ENCODE measurements at places on chromosomes 11 and 22.

DNA sequence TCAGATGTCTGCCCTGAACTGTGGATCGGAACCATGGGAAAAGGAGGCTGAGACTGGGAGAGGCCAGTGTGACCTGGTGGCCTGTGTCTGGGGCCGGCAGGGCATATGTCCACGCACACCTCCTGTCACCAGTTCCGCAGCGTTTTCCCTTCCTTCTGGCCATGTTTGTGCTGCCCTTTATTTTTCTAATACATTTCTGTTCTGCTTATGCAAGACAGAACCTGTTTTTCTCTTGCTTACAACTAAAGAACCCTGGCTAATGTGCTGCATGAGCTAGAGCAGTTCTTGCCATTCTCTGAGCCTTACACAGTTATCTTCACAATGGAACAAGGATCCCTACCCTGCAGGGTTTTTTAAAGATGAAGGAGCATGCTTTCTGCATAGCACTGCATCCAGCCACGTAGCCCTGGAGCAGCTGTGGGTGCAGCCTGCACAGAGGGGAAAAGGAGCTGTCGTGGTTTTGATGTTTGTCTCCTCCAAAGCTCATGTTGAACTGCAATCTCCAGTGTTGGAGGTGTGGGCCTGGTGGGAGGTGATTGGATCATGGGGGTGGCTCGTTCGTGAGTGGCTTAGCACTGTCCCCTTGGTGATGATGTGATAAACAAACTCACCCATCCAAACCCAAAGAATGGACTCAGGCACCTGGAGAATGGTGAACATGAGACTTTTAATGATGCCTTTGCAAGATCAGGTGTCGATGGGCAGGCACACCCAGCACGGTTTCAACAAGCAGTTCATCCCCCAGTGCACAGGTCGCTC lies 84.8 kb upstream of the SHANK2 start:
- DNase-seq = no peak

DNA sequence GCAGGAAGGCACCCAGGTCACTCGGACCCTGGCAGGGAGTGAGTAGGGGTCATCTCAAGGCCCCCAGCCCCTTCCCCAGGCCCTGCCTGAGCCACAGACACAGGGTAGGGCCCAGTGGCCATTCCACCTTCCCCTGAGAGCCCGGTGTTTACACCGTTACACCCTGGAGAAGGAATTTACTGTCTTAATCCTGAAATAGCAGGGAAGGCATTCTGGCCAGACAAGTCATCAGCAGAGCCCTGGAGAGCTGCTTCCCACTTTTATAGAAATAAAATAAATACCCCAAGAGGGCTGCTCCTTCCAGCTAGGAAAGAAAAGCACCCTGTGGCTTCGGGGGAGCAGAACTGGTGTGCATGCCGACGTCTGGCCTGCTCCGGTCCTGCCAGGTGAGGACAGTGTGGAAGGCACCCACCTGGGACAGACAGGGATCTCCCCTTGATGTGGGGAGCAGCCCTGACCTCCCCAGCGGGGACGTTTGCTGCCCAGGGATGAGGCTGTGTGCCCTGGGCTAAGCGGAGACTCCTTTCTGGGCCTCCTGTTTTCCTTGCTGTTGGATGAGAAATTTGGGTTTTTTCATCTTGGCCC lies 180.0 kb downstream of the MN1 start:
- no peak for DNase-seq

GRCh38 chr11:102114032-102114431 lies 3.8 kb downstream of the YAP1 start:
- DNase-seq = no peak

DNA sequence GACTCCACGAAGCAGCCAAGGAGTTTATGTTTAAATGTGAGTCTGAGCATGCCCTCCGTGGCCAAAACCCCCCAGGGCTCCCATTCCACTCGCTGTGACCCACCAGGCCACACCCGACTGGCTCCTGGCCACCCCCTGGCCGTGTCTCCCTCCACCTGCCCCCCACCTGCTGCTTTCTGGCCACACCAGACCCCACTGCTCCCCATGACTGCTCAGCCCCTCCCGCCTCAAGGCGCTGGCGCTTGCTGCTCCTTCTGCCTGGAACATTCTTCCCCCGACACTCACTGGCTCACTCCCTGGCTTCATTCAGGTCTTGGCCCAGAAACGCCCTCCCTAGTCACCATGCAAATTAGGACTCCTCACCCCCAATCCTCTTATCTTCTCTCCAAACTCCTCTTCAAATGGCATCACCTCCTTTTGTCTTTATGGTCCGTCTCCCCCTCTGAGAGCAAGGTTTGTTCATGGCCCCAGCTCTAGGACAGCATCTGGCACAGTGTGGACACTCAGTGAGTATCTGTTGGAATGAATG lies 72.2 kb downstream of the EFCAB6 start:
- DNase-seq = no peak

- no peak for DNase-seq
Measured at GRCh38 chr11:827146-827896, 398 bp upstream of the CRACR2B start.

- DNase-seq = no peak
Measured at GRCh38 chr11:130737866-130738431, 178.3 kb downstream of the SNX19 start.

- no peak for DNase-seq
Measured at GRCh38 chr11:7703740-7704139, 2.5 kb downstream of the OVCH2 start.

DNA sequence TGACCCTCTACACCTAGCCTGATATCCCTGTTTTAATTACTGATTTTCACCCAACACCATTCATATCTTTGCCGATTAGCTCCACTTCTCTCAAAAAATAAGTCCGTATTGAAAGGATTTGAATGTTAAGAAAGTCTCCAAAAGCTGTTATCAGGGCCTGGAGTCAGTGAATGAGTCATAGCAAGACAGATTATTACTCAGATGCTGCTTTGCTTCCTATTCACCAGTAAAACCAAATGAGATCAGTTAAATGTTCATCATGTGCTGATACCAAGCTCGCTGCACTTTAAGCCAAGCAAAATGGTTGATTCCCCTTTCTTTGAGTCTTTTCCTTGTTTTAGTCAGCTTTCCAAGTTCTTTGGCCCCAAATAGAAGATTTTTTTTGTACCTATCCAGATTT lies 228.4 kb downstream of the FAT3 start:
- no peak for DNase-seq

DNA sequence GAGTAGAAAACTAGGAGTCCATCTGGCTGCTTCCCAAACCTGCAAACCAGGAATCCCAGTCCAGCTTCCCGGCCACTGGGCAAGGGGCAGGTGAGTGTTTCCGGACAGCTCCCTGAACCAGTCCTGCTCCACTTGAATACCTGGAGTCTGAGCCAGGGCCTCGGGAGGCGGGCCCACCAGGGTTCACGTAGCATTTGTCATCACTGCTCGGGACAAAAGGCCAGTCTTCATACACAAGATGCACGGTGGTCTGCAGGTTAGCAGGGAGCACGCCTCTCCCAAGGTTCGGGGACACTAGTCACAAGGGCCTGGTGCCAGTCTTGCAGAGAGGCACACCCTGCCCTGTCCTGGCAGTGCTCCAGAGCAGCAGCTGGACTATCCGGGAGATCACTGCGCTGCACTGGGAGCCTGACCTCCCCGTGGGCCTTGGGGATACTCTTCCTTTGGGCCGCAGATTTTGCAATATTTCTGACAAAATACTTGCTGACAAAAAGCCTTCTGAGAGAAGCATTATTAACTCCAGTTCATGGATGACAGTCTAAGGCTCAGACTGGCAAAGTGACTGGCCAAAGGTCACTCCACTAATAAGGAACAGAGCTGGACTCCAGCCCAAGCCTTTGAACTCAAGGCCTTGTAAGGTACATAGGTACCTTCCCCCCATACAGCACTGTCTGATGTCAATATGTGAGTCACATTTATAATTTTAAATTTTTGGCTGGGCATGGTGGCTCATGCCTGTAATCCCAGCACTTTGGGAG lies 25.1 kb downstream of the CD6 start:
- DNase-seq = no peak

DNA sequence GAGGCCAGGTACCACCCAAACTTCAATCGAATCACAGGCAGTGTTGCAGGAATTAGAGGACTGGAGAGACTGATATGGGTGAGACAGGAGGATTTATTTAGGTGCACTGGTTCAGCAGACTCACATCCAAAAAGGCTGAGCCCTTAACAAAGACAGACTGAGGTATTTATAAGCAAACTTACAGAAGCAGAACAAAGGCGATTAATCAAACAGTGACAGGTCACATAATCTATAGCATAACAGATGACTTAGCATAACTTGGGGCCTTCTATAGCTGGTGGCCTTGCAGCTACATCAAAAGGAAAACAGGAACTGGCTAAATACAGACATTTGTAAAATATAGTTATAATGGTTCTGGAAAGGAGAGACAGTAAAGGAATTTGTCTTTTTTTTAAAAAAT lies 2.1 kb downstream of the APOBEC3B start:
- peak; percentile 27 for DNase-seq

GRCh38 chr11:82560836-82561235 lies 172.8 kb downstream of the FAM181B start:
- no peak for DNase-seq

GRCh38 chr11:83480251-83480650 lies 194.1 kb upstream of the CCDC90B start:
- DNase-seq = no peak

- no peak for DNase-seq
Measured at GRCh38 chr11:47057365-47057764, 119.3 kb downstream of the ARFGAP2 start.

DNA sequence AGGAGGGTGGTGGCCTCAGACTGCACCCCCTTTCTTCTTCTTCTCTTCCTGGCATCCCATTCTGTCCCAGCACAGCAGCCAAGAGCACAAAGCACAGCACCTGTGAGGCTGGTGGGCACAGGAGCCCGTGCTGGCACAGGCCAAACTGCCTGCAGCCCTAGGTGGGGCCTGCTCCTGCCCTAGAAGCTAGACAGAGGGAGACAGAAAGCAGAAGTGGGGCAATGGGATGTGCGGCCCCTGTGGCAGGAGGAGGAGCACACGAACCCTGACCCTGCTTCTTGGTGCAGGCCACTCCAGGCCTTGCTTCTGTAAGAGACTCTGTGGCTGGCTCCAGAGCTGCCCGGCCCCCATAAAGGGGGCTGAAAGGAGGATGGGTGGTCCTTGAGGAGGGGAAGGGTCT lies 3.9 kb upstream of the PTS start:
- DNase-seq = no peak

- DNase-seq = no peak
Measured at GRCh38 chr11:119316729-119317591, at the start of gene MCAM. MCAM (minus strand) TSS chr11:119317130; CDS start chr11:119317101, 29 bp downstream.

DNA sequence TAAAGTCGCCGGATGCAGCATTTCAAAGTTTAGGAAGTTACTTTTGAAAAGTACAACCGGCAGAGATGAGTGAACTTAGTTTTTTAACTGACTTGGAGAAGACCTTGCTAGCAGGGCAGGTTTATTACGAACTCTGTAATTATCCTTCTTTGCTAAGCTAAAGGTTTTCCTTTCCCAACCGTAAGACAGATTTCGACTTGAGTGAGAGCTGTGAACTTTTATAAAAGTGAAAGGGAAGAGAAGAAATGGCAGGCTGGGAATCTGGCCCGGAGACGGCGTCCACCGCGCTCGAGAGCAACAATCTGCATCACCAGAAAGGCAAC lies 659 bp upstream of the TEAD1 start:
- no peak for DNase-seq

GRCh38 chr11:66600219-66600618 lies 7.2 kb downstream of the CCS start:
- no peak for DNase-seq

DNA sequence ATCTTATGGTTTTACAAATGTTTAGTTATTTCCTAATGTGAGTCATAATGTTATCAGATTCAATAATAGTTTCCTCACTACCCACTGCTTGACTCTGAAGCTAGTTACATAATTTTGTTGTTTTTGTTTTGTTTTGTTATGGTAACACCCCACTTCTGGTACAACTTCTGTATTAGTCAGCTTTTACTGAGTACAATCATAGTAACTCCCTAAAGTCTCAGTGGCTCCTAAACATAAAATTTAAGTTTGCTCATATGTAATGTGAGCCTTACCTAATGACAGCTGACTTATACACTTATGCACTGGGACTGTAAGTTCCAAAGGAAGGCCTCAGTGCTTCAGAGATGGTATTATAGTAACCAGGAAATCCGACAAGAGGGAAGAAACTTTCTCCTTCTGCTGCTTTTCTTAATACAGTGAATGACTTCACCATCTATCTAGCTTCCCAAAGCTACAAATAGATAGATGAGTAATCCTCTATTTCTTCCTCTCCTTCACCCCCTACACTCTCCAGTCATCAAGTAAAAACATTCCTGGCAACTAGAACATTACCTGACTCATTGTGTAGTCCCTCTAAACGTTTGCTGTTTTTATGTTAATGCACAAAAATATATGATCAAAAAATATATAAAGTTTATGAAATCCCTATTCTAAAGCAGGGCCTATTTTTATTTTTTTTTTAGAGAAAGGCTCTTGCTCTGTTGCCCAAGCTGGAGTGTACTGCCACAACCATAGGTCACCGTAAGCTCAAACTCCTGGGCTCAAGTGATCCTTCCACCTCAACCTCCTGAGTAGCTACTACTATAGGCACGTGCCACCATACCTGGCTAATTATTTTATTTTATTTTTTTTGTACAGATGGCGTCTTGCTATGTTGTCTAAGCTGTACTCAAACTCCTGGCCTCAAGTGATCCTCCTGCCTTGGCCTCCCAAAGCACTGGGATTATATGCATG lies 563.0 kb downstream of the SOX6 start:
- no peak for DNase-seq

DNA sequence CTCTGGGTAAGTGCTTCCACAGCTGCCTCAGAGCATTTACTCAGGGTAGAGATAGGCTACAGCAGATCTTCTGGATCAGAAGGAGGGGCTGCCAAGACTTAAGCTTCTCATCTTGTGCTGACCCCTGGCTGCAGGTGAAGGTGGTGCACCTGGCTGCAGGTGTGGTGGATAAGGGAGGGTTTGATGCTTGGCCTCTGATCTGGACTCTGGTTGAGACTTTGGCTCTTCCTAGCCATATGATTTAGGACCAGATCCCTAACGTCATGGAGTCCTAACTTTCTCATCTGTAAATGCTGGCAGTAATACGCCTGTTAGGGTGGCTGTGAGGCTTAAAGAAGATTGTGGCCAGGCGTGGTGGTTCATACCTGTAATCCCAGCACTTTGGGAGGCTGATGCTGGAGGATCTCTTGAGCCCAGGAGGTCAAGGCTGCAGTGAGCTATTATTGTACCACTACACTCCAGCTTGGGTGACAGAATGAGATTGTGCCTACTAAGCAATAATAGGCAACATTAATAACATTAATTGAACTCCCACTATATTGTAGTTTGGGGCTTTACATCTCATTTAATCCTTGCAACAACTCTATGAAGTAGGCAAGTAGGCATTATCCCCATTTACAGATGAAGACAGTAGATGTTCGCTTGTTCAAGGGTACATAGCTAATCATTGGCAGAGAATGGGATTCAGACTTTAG lies 10.7 kb downstream of the DTX4 start:
- no peak for DNase-seq

DNA sequence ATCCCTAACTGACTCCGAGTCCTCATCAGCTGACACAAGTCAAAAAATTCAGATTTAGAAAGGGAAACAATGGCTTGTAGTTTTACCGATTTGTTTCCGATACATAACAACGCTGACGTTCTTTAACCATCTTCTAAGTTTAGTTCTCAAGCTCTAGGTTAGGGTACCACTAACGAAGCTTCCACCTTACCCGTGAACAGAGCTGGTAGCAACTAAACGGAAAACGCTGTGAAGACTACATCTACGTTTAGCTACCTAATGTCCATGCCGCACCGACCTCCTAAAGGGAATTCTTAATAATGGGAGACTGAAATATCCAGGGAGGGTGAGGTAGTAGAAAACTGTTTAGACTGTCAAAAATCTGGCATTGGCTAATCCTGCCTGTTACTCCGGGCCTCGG lies 1.0 kb downstream of the NUP98 start:
- peak; percentile 26 for DNase-seq
